Stimulated activated naive CD8-positive, alpha-beta T cell treated with anti-CD3 and anti-CD28 coated beads, Interleukin-15, amount 100 ng/mL, for 72 hours (primary cell): ENCODE measurements at places on chromosomes 11 and 22.

DNA sequence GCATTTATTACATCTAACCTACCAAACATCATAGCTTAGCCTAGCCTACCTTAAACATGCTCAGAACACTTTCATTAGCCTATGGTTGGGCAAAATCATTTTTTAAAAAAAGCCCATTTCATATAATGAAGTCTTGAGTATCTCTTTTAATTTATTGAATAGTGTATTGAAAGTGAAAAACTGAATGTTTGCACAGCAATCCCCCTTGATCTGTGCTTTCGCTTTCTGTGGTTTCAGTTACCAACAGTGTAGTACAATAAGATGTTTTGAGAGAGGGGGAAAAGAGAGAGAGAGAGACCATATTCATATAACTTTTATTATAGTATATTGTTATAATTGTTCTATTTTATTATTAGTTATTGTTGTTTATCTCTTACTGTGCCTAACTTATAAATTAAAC is 8.4 kb upstream of the MAP6 start:
- no peak for DNase-seq

DNA sequence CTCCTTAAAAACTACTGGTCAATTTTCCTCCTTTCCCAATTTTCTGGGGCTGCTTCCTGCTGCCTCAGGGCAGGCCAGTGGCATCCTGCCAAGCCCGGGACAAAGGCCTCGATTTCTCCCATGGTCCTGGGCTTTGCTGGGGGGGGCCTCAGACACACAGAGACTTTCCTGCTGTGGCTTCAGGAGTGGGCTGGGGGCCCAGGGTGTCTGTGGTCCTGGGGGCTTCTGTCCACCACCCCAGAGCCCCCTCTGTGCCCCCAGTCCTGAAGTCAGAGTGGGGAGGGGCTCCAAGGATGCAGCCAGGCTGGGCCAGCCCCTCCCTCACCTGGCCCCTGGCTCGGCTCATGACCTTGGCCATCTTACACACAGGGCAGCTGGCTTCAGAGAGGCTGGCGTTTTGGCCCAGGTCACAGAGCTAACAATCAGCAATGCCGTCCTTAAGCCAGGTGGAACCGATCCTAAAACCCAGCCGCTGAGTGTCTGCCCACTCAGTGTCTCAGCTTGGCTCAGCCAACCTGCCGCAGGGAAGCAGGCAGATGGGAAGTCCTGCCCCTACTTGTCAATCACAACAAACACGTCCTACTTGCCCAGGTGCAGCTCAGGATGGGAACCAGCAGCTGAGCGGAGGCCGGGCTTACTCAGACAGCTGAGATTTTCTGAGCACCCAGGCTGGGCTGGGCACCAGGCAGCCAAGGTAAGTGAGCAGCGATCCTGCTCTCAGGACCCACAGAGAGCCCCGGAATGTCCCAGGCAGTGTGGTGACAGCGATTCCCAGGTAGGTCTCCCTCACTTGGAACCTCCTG is 34.6 kb downstream of the OSBPL5 start:
- DNase-seq: no peak

DNA sequence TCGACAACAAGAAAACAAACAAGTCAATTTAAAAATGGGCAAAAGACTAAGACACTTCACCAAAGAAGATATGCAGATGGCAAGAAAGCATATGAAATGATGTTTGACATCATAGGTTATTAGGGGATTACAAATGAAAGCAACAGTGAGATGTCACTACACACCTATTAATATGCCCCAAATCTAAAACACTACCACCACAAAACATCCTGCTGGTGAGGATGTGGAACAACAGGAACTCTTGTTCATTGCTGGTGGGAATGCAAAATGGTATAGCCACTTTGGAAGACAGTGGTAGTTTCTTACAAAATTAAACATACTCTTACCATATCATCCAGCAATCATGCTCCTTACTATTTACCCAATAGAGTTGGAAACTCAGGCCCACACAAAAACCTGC is 29.0 kb downstream of the PRRG4 start:
- no peak for DNase-seq

DNA sequence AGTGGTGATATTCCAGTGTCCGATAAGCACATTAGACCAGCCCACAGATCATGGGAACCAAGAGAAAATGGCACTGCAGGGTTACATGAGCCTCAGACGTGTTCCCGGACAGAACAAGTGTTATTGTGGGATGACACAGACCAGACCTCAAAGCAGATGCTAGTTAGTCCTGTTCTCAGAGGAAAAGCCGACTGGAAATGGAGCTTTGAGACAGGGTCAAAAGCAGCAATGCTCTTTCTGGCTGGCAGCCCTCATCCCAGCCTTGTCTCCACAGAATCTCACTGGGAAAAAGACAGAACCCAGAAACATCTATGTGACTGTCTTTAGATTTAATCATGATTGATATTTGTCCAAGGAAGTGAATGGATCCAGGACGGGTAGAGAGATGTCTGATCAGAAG is 506.8 kb downstream of the INSC start:
- DNase-seq: no peak

GRCh38 chr11:122791411-122791810 is 46.9 kb upstream of the CRTAM start:
- DNase-seq: no peak

GRCh38 chr11:19696073-19696472 is 16.6 kb upstream of the NAV2 start:
- DNase-seq: no peak
